ENCODE measurements at places on chromosomes 3 and 15. TPM values are rescaled to one million over a fixed set of nuclear protein-coding genes. Genes with fewer than 3 reads are reported as not detected.

Gene SAMMSON
- not detected for total RNA-seq

Gene TERC
- total RNA-seq = 65.3 TPM

GRCh38 chr15:39462691-39463090, 118.2 kb upstream of the THBS1 start:
- no peak overlapping the region for H3K27ac ChIP-seq
- H3K27me3 ChIP-seq = no peaks in the 10 kb centered on the region
- no peaks in the 10 kb centered on the region for H3K36me3 ChIP-seq
- DNase-seq = no peak

DNA sequence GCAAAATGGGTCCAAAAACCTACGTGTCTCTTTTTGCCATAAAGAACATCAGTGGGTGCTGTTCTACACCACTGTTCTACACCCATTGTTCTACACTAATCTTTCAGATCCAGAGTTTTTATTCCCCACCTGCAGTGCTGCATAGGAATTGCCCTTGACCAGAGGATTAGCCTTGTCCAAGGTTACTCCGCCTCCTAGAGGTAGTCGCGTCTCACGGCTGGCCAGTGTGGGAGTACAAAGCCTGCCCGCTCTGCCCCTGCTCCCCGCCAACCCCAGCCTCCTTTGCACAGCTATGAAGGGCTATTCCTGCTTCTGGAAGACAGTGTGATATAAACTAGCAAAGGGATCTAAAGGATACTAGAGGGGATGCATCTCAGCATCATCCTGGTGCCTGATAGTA, 222.1 kb upstream of the LMCD1 start:
- H3K4me1 ChIP-seq = no peaks in the 10 kb centered on the region
- H3K4me3 ChIP-seq = no peak overlapping the region
- H3K27ac ChIP-seq = no peak overlapping the region
- no peaks in the 10 kb centered on the region for H3K36me3 ChIP-seq
- no peak for DNase-seq
- no peaks in the 10 kb centered on the region for H3K27me3 ChIP-seq

GRCh38 chr3:135020181-135020580, 225.1 kb downstream of the EPHB1 start:
- H3K27ac ChIP-seq = no peak overlapping the region
- H3K27me3 ChIP-seq = no peaks in the 10 kb centered on the region
- DNase-seq = no peak
- no peaks in the 10 kb centered on the region for H3K36me3 ChIP-seq
- no peak overlapping the region for H3K4me3 ChIP-seq

All from sigmoid colon (tissue), 7 donors.